Spleen (tissue), 13 donors: ENCODE measurements at places on chromosomes 2 and 18. TPM values are rescaled to one million over a fixed set of nuclear protein-coding genes. Genes with fewer than 3 reads are reported as not detected.

- DNase-seq = no peak
These were observed 117.4 kb upstream of the CWC22 start for GRCh38 chr2:180124273-180125139.

GRCh38 chr18:45107425-45107824 is 426.7 kb downstream of the SETBP1 start:
- no peak for DNase-seq

- DNase-seq = no peak
These were observed 13.6 kb upstream of the ADI1 start for GRCh38 chr2:3532941-3533340.

GRCh38 chr2:67277450-67277849 is 119.7 kb upstream of the ETAA1 start:
- DNase-seq = no peak

Gene SPHKAP
- 2.2 TPM for total RNA-seq

DNA sequence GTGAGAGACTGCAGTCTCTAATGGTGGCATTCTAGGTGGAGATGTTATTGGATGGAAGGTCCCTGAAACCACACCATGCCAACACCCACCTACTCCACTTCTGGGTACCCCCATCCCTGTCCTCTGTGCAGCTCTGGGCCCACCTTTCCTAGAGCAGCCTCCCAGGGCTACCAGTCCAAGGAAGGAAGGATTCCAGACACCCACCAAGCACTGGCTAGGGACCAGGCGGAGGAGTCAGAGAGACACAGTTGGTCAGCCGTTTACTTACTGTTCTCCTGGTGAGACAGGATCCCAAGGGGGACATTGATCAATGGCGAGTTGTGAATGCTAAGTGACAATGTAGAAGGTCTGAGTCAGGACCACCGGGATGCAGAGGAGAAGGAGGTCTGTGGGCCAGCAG is 151.6 kb downstream of the TTC32 start:
- DNase-seq = no peak

DNA sequence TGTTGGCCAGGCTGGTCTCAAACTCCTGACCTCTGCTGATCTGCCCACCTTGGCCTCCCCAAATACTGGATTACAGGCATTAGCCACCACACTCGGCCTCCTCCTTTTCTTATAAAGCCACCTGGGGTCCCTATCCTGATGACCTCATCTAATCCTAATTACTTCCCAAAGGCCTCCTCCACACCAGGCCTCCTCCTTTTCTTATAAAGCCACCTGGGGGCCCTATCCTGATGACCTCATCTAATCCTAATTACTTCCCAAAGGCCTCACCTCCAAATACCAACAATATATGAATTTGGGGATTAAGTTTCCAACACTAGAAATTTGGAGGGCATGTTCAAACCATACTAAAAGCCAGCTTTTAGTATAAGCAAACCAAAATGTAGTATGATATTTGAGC is 9.7 kb upstream of the RMC1 start:
- no peak for DNase-seq

DNA sequence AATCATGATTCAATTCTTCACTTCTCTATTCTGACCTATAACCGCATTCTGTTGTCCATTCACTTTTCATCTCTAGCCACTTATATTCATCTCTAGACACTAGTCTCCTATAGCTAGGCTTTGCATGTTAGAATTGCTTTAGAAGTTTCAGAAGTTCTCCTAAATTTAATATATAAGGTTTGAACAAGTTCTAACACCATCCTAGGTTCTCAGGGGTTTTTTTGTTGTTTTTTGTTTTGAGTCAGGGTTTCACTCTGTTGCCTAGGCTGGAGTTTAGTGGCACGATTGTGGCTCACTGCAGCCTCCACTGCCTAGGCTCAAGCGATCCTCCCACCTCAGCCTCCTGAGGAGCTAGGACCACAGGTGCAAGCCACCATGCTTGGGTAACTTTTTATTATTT is 19.9 kb downstream of the WDSUB1 start:
- no peak for DNase-seq

DNA sequence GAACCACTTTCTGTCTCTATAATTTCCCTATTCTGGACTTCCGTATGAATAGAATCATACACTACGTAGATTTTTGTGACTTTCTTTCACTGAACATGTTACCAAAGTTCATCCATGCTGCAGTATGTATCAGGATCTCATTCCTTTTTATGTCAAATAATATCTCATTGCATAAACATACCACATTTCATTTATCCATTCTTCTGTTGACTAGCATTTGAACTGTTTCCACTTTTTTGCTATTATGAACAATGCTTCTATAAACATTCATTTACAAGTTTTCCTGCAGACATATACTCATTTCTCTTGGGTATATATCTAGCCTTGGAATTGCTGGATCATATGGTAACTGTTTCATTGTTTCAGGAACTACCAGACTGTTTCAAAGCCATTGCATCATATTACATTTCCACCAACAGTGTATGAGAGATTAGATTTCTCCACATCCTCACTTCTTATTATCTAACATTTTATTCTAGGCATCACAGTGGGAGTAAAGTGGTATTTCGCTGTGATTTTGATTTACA is 186.2 kb downstream of the DYM start:
- DNase-seq = no peak

- DNase-seq = no peak
These were observed 6.1 kb downstream of the TMEM163 start for GRCh38 chr2:134712736-134713135.

Gene C2orf66
- total RNA-seq = not detected

DNA sequence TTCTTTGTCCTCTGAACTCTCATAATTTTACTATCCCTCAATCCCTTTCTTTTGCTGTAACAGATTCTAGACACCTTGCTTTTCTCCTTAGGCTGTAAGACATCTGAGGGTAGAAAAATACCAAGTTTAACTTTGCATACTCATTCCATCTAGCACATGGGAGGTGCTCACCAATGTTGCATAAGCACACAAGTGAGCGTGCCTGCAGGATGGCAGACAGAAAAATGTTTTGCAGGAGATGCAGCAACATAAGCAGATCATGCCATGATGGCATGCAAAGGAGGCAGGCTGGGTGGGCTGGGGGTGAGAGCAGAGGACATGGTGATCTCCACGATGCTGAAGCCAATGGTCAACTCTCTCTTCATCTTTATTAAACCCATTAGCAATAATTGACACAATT is 24.1 kb downstream of the CYRIA start:
- no peak for DNase-seq
